ENCODE measurements at places on chromosomes 5 and 9.

DNA sequence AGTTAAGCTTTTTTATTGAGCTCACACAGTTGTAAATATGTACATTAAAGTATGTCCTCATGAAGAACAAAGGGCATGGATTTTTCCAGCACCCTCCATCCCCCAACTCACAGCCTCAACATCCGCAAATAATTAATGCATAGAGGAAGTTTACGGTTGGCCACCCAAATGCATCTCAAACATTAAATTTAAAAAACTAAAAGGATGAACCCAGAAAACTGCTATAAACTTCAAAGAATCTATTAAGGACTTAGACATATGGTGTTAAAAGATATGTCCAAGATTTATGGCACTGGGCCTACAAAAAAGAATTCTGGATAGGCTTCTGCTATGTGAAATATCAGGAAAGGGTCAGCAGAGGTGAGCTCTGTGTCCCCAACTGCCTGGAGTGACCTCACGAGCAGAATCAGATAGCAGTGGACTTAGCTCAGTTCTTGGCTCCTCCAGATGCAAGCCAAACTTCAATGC is 54.0 kb upstream of the TNC start:
- DNase-seq: no peak

DNA sequence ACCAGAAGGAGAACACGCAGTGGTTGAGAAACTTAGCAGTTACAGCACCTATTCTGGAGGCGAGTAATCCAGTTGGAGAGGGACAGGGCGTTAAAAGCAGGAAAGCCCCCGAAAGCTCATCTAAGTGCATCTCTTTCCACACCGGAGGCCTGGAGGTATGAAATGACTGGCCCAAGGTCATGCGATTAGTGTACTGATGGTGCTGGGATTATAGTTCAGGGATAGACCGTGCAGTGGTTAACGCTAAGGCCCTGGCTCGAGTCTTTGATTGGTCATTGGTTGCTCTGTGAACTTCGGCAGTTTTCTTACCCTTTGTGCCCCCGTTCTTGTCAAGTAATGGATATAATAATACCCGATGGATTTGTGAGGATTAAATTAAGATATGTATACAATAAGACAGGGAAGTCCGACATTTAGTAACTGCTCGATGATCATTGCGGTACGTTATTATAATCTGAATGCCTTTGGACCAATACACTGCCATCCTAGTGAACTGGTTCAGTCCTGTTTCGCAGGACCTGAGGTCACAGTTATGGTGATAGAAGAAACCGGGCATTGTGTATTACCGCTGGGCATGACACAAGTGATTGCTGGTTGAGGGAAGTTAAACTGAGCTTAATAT is 960 bp downstream of the CANX start:
- no peak for DNase-seq

- no peak for DNase-seq
These were observed 651 bp downstream of the TRIM23 start for GRCh38 chr5:65623482-65623881.

DNA sequence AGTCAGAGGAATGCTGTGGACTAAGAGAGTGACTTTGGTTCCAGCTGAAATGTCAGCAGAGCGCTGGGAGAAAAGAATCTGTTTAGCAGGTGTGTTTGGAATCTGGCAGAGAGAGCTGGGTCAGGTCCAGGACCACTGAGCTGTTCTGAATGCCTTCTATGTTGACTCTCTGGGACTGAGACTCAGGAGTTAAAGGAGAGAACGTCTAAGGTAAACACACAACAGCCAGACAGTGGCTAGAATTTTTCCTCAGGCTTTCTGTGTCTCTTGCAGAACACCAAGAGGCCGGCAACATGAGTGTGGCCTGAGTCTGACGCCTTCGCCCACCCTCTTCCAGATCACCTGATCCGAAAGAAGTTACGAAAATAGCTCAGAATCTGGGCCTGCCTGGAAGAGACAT is 107.2 kb upstream of the ZNF462 start:
- no peak for DNase-seq

DNA sequence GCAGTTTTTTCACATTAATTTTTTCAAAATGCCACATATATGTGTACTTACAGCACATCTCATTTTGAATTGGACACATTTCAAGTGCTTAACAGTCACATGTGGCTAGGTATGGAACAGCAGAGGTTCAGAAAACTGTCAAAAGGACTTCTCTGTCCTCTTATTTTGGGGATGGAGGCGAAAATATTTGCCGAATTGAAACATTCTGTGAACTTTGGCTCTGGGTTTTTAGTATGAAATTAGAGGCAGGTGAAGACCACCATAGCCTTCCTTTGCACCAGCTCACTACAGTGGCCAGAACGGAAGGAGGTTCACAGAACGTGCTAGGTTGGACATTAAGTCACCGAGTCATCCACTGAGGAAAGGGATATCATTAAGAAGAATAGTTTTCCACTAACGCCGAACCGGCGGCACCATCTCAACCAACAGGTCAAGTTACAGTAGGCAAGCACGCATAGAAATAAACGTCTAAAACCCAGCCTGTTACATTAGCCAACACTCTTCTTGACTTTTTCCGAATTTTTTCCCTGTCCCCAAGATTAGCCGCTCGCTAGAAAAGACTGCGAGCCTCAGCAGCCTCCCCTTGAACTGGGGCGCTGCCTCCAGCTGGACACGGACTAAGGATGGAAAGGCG is 1.8 kb upstream of the TLE4 start:
- no peak for DNase-seq

- DNase-seq: no peak
These were observed 18.4 kb downstream of the NDUFS4 start for GRCh38 chr5:53578854-53579253.

All from glutamatergic neuron (in vitro differentiated cells).